ENCODE measurements at places on chromosomes 3 and 15.

GRCh38 chr3:150259526-150260397 lies 148.3 kb upstream of the TSC22D2 start:
- no peak for DNase-seq

DNA sequence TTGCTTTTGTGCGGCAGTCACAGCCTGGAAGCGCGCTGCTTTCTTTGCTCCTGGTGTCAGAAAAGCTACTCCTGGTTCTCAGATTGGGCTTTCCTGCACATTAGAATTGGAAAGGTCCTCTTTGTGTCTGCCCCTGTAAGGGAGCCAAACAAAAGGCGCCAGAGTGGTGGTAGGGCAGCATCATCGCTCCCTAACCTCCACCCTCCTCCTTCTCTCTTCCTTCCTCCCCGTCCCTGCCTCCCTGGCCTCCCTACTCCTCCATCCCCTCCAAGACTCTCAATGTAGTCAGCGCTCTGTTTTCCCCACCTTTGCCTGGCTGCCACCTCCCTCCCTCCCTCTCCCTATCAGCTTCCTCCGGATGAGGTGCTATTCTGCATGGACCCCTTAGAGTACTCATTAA lies 65.3 kb downstream of the SH3GL3 start:
- DNase-seq = no peak

DNA sequence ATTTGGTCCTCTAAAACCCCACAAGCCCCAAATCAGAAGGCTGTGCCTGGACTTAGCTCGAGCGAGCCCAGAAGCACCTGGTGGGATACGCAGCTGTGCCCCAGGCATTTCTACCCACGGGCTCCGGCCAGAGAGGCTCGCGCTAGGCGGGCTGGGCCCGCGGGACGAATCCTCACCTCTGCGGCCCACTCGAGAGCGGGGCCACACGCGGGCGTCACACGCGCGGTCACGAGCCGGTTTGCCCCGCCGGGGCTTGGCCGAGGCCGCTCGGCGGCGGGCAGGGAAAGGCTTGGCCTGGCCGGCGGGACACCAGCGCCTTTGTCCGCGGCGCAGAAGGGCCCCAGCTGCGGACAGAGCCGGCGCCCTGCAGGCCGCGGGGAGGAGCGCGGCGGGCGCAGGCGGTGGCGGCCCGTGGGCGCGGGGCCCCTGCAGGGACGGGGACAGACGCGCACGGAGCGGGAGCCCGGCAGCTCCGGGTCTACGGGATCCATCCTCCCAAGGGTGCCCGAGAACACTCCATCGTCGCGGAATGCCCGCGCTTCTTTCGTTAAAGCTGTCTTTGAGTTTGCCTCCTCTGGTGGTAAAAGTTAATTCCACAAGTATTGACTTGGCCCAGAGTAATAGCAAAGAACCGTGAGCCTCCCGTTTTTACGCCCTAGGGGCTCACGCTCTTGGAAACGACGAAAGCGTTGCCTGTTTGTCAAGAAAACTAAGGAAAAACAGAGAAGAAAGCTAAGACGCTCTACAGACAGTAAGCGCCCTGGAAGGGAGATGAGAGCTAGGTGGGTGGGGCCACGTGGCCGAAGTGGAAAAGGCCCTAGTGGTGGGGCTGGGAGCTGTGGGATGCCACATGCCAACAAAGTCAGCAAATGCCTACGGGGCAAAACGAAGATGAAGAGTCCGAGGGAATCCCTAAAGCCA lies 26.4 kb downstream of the TYRO3 start:
- DNase-seq = peak; percentile 61

DNA sequence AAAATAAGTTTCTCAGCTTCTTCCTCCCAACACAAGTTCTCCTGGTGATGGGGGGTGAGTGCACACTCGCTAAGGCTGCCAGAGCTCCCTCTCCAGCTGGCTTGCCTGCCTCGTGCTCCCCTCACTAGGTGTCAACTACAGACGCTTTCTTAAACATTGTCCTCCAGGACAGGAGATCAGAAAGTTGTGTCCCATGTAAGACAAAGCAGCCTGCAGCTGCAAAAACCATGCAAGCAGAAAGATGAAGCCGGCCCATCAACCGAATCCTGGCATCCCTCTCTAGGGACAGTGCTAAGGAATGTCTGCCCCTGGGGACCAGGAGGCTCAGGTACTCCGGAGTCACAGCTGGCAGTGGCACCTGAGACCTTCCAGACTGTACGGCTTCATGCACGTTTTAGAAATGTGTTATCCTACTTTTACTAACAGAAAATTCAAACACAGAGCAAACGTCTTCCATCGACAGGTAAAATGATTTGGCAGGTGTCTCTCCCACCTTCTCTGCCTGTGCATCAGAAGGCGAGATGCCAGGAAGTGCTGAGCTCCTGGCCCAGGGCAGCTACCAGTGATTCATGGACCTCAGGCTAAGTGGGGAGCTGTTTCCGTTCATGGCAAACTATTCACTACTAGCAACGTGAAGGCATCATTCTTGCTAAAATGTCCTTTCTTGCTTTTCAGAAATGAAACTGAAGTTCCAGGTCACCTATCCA lies 246.1 kb downstream of the ADAMTS17 start:
- no peak for DNase-seq

DNA sequence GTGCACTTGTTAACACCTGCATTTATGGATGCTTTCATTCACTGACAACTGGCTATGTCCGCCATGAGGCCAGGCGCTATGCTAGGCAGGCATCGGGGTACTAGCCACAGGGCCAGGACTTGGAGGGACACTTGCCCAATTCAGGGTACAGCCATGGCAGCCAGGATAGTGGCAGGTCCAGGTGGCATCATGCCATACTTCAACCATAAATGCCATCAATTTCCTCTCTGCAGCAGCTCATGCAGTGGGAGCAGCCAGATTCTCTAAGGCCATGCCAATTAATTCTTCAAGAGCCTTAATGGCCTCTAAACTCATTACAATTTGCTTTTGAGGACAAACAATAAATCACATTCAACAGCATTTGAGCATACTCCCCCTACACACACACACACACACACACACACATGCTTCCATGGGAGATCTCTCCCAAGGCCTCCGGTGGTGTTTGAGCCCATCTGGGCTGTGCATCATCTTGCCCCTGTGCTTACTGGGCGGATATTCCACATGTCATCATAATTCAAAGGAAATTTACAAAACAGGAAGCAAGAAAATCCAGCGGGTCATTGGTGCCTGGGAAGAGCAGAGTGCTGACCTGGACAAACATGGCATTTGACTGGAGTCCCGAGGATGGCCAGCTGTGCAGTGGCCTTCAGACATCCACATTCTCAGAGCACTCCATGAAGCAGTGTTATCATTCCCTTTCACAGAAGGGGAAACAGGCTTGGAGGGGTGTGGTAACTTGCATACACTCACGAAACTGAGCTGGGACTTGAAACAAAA lies 109.1 kb downstream of the IQSEC1 start:
- peak; percentile 79 for DNase-seq
